ENCODE measurements at places on chromosomes 3 and 15. TPM values are rescaled to one million over a fixed set of nuclear protein-coding genes. Genes with fewer than 3 reads are reported as not detected.
A peak's percentile ranks its signal among the peaks of the same experiment; 100 is the strongest.

GRCh38 chr3:81186412-81186811 is 575.0 kb downstream of the GBE1 start:
- DNase-seq = no peak

DNA sequence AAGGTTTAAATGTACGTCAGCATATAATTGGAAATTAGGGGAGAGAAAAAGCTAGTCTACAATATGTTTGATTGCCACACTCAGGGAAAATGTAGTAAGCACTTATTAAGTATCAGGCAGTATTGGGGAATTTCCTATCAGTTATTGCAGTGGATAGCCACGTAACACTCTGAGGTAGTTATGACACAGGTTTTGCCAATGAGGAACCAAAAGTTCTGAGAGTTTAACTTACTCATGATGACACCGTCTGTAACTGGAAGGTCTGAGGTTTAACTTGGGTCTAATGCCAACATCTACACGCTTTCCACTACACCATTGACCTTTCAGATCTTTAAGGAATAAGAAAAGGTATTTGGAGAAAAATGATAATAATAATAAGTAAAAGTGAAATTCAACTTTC is 89.5 kb downstream of the ZMAT3 start:
- peak; percentile 37 for DNase-seq

GRCh38 chr3:170718848-170719247 is 133.0 kb upstream of the SLC7A14 start:
- no peak for DNase-seq

- DNase-seq = no peak
Measured at GRCh38 chr3:14524311-14524711, 15.8 kb downstream of the GRIP2 start.

GRCh38 chr15:31328428-31328968 is 1.9 kb downstream of the KLF13 start:
- no peak for DNase-seq

DNA sequence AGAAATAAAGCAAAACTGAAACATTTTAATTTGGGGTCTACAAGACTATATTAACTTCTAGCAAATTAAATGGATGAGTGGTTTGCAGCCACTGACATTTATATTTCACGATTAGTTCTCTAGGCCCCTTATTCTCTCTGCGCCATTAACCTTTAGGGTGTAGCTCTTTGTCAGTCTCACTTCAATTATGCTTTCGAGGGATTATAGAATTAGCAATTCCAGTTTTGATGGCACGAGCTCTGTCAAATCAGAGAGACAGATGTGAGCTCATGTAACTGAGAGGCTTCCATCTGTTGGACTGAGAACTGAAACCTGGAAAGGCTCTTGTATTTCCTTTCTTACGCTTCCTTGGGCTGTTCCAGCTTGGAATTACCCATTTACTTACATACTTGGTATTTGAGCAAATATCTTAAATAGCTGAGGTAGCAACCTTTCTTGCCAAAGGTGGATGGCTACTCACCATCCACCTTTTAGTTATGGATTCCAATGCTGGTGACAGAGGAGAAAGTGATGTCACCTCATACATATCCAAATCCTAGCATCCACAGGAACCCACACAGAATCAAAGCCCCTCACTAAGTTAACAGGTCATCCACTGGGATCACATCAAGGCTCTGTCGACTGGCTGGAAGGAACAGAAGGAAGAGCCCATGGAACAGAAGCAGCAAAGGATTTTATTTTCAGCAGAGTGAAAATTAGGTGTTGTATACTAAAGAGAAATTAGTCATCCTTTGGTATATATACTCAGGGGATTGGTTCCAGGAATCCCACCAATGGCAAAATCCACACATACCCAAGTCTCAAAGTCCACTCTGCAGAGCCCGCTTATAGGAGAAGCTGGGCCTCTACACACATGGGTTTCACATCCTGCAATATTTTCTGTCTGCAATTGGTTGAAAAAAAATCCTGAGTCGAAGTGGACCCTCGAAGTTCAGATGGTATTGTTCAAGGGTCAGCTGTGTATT is 20.8 kb downstream of the VGLL4 start:
- DNase-seq = no peak

- DNase-seq = no peak
Measured at GRCh38 chr3:148940983-148941382, 50.4 kb upstream of the GYG1 start.

DNA sequence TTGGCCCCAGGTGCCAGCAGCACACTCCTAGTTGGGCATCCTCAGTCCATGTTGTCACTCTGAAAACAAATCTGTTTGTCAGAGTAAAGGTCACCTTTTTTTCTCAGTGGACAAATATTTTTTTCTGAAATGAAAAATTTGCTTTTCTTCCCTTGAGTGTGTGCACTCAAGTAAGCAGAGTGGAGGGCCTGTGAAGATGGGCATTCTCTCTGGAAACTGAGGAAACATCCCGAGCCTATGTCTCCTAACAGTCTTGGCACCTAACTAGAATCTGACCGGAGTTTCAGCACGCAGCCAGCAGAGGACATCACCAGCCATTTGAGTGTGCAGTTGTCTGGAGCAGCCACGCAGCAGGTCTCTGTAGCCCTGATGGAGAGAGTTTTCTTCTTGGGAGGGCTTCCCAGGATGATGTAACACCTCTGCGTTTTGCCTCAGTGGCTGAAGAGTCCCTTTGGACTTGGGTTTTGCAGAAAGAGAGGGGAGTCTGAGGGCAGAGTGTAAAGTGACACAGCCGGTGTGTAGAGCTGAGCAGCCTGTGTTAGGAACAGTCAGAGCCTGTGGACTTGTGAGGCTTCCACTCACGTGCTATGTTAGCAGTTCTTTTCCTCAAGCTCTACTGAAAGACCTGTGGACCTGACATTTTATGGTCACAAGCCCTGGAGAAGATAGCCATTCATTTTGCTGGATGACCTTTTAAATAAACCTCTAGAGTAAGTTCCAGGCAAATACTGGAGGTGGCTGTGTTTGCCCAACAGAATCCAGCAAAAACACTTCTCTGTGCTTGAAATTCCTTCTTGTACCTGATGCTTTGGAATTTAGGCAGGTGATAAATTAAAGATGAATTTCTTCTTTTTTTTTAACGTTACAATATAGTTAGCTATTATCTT is 51.6 kb downstream of the ABHD2 start:
- DNase-seq = peak; percentile 65

GRCh38 chr15:62603742-62604141 is 438.7 kb upstream of the C2CD4B start:
- DNase-seq = peak; percentile 88

The LRRK1 gene
- 18.0 TPM for total RNA-seq

GRCh38 chr15:77584201-77584600 is 48.5 kb downstream of the LINGO1 start:
- DNase-seq = no peak

GRCh38 chr15:69891070-69891536 is 206.6 kb downstream of the TLE3 start:
- no peak for DNase-seq

DNA sequence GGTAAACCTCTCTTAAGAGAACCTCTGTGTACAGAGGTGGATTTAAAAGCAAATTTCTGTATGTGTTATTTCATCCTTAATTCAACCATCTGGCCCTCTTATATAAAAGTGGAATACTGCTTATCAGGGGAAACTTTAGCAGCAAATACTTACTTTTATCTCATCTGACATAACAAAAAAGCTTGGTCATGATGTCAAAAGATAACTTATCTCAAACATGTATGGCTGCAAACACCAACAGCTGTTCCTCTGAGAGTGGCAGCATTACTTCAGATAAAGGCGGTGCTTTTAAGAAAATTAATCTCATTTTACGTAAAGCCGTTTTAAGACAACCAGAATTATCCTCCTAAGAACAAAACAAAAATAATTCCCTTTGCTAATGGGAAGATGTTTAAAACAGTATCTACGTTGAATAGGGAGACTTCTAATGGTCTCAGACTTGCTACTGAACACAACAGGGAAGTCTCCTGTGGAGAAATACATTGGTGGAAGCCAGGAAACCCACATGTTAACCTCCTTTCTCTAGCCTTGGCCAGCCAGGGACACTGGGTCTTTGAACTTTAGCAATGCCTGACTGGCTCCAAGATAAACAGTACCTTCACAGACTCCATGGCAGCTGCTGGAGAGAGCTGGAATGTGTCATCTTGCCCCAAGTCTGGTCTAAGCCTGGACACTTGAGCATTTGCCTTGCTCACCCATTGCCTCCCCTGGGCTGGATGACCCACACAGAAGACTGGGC is 18.1 kb downstream of the ARRDC4 start:
- DNase-seq = peak; percentile 86

GRCh38 chr3:24830230-24831152 is 335.8 kb upstream of the THRB start:
- DNase-seq = no peak

- no peak for DNase-seq
Measured at GRCh38 chr3:123113889-123114450, 47.1 kb downstream of the PDIA5 start.

Measured in fibroblast of the aortic adventitia (primary cell).